Neural crest cell (in vitro differentiated cells): ENCODE measurements at places on chromosomes 5 and 9. TPM values are rescaled to one million over a fixed set of nuclear protein-coding genes. Genes with fewer than 3 reads are reported as not detected.

Gene SLC34A1
- 0.16 TPM in 1 of 2 replicates, not detected in the other for total RNA-seq

Gene FREM1
- 57.5 and 57.7 TPM in 2 replicates for total RNA-seq

Gene FBP2
- not detected in 2 replicates for total RNA-seq

Gene LCN12
- total RNA-seq, result 0.50 and 1.1 TPM in 2 replicates

- DNase-seq, result no peak
Observed at GRCh38 chr5:72151169-72151568, 43.9 kb downstream of the MAP1B start.

Gene CCL27
- total RNA-seq, result 0.86 TPM in 1 of 2 replicates, not detected in the other
